ENCODE measurements at places on chromosomes 6 and 20.

GRCh38 chr6:107763946-107764345 lies 60.2 kb downstream of the SCML4 start:
- DNase-seq: peak; percentile 64

DNA sequence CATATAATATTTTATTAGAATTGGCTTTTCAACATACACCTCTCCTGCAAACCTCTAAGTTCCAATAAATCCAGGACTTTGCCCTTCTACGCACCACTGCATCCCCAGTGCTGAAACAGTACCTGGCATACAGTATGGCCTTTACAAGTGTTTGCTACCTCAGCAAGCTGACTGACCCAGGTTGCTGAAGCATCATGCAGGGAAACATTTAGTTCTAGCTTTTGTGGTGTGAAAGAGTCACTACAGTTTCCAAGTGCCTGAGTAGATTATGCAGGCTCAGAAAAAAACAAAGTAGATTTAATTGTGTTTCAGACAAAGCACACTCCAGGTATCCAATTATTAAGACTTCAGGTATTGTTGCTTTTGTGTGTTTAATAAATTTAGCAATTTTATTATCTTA lies 614.2 kb upstream of the NRSN1 start:
- no peak for DNase-seq

DNA sequence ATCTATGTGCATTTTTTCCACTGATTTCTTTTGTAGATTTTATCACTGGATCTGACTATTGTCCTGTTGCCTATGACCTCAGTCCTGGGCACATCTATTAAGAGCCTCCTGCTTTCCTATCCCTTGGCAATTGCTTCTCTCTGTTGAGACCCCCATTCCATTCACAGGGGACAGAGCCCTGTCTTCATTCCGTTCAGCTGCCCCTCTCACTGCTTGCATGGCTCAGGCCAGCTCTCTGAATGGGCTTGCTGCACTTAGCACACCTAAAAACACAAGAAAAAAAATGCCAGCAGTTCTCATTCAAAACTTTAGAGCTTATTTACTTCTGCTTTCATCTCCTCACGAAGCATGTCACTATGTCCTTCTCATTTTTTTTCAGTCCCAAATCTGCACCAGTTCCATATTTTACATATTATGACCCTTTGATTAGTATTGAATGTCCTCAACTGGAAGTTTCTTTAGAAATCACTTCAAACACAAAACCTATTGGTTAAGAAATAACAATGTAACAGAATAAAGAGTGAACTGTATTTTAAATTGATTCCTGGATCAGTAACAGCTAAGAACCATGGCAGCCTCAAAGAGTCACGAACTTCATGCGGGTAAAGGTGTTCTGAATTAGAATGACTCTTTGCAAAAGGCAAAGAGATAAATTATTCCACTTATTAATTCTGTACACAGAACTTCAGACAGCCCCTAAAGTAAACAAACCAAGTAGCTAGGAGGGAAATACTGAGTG lies 616.5 kb downstream of the C6orf118 start:
- no peak for DNase-seq

DNA sequence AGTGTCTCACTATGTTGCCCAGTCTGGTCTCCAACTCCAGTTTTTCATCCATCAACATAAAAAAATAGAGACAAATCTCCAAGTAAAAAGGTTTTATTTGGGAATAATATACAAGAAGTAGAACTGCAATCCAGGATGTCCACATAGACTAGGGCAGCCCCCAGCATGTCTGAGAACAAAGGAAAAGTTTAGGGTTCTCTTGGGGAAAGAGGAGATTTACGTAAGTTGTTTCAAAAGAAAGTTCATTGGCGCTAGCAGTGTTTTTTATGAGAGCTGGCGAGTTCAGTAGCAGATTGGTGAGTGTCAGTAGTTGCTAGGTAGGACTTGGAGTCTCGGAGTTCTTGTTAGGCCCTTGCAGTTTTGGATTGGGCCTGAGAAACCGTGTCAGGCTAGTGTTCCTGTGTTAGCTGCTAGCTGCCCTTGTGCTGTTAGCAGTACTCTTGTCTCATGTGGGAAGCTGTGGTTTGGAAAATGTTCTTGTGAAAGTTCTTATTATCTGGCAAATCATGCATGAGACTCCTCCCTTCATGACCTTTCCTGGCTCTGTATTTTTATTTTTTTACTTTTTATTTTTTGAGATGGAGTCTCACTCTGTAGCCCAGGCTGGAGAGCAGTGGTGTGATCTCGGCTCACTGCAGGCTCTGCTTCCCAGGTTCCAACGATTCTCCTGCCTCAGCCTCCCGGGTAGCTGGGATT lies 24.7 kb downstream of the TTLL9 start:
- DNase-seq: peak; percentile 25

GRCh38 chr6:37381579-37381978 lies 27.8 kb downstream of the RNF8 start:
- DNase-seq: peak; percentile 31

GRCh38 chr6:43454696-43455530 lies 435 bp downstream of the DLK2 start:
- DNase-seq: no peak

DNA sequence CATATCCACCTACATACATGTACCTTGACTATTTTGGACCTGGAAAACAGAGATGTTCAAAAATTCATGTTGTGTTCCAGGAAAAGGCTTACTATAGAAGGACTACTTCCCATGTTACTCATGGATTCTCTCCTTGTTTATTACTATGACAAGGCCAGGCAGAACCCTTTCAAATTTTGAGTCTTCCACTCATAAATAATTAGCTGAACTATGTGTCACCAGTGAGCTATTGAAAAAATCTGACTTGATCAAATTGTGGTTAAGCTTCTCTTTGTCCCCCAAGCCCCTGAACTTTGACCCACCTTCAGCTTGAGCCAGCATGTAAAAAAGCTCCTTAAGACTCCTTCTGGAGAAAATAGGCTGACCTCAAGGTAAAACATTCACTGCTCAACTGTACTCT lies 1142.8 kb upstream of the EYS start:
- DNase-seq: no peak

DNA sequence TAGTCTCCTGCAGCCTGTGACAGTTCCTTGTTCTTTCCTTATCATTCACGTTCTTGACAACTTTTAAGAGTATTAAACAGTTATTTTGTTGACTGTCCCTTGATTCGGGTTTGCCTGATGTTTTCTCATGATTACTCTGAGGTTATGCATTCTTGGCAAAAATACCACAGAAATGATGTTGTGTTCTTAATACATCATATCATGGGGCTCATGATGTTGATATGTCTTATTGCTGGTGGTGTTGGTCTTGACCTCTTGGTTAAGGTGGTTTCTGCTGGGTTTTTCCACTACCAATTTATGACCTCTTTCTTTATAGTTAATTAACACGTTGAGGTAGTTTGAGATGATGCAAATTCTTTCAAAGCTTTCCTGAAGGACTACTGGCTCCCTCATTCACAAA lies 59.1 kb downstream of the ZHX3 start:
- peak; percentile 20 for DNase-seq

DNA sequence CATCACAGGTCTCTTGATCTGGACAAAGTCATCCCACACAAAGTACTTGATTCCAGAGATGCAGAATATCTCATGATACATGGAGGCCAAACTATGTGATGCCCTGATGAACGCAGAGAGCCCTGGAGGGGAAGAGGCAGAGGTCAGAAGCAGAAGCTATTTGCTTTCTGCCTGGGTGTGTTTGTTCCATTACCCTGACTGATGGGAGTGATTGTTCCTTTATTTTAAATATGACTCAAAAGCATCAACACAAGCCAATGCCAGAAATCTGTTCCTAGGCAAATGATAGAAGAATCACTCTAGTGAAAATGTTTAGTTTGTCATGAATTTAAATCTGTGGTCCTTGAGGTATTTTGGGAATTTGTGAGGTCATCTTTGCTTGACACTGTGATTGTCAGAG lies 54.7 kb upstream of the GGTLC1 start:
- DNase-seq: no peak

GRCh38 chr6:166461821-166462460 lies 79.2 kb upstream of the MPC1 start:
- DNase-seq: no peak

GRCh38 chr20:20824924-20825584 lies 112.6 kb upstream of the RALGAPA2 start:
- peak; percentile 11 for DNase-seq

DNA sequence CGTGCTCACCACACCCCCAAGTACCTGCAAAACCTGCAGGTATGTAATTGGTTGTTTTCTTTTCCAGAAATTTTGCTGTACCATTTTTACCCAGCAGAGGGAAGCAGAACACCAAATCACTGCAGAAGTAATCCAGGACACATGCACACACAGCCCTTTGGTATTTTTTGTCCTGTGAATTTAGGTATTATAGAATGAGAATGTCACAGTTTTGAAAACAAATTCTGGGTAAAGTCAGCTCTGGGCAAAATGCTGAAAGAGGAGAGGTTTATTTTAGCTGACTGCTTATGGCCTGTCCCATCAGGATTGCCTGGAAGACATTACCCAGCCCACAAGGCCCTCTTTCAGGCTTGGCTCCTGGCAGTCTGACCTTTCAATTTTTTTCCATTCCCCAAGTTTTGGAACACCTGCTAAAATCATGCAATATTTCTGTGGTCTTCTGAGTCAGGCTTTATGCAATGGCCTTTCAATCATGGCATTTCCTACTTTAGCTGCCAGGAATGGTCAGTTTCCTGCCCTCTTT lies 3.5 kb upstream of the EFHC1 start:
- peak; percentile 59 for DNase-seq

- DNase-seq: no peak
Measured at GRCh38 chr20:47361057-47361915, 4.8 kb upstream of the ZMYND8 start.

DNA sequence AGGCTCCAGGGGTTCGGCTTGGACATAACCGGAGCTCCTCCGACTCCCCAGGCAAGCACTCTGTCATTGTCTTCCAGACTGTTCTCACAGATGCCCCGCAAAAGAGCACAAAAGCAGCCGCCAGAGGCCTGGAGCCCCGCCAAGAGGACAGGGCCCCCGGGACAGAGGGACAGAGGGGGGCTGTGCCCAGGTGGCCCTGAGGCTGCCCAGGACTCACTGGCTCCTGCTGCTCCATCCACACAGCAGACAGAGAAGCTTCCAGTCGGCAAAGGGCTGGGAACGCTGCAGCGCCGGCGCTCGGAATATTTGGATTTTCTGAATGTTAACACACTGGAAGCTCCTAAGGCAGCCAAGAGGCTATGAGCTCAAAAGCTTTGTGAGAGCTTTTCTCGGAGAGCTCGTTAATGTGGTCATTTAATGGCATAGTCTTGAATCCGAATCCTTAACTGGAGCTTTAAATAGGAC lies 68.0 kb upstream of the QKI start:
- DNase-seq: no peak

DNA sequence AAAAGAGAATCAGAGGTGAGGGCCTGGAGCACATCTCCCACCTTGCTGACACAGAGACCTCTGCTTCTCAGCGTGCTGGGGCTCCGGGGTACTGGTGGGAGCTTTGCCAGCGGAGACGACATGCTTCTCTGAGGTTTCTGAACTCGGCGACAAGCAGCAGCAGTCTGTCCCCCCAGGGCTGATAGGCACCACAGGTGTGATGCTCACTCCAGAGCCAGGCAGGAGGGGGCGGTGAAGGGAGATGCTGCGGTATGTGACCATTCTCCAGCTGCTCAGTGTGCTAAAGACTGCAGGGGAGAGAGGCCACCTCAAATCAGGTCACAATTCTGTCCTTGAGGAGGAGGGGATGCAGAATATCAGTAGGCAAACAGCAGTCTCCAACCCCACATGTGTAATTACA lies 219.9 kb downstream of the ALDH8A1 start:
- DNase-seq: no peak

DNA sequence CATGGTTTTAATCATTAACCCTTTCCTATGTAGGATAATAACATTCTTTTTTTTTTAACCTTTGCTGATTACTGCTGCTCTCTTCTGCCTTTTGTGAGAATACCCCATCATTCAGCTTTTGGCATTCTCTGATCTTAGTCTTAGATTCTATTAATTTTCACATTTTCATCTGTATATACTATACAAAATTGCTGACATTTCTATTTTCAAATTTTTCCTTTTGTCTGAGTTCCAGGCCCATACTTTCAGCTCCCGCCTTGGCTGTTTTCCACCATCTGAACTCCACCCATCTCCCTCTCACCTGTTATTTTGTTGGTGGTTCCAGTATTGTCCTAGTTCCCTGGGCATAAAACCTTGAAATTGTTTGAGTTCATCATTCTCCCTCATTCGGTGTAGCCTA lies 59.2 kb downstream of the PKIB start:
- no peak for DNase-seq

DNA sequence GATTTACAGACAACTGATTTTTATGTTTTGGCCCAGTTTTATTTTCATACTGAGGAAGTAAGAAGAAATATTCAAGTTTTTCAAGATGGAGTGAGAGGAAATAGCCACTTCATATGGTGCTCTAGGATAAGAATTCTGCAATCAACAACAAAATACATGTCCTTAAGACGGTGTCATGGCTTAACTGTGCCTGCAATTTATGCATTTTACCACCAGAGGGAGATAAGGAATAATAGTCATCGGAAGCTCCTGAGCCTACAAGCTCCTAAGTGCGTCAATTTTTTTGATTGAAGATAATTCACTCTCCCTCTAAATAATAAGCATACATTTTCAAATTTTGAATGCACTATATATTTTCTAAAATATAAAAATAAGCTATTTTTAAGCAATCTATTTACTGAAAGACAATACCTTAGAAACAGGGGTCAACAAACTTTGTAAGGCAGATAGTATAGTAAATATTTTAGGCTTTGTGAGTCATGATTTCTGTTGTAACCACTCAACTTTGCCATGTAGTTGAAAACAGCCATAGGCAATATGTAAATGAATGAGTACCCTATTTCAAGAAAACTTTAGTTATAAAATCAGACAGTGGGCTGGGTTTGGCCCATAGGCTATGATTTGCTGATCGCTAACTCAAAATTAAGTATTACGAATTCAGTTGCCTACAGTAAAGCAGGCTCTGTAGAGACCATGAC lies 230.9 kb upstream of the DTNBP1 start:
- DNase-seq: peak; percentile 29

- DNase-seq: no peak
Measured at GRCh38 chr6:168303982-168304751, 15.4 kb downstream of the DACT2 start.

GRCh38 chr6:70638468-70638867 lies 29.2 kb upstream of the SMAP1 start:
- DNase-seq: no peak

DNA sequence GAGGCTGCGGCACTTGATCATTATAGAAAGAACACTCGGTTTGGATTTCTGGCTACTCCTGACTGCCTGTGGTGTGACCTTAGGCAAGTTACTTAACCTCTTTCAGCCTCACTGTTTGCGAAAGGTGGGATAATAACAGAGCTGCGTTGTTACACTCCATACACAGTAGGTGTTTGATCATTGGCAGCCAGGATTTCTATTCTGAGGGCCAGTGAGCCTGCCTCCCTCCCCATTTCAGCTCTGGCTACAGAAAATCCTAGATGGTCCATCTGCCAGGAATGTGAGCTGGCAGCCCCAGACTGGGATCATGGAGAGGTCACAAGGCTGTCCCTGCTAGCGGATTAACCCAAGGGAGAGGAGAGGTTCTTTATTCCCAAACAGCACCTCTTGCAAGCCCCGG lies 2.7 kb downstream of the KCNB1 start:
- DNase-seq: no peak

DNA sequence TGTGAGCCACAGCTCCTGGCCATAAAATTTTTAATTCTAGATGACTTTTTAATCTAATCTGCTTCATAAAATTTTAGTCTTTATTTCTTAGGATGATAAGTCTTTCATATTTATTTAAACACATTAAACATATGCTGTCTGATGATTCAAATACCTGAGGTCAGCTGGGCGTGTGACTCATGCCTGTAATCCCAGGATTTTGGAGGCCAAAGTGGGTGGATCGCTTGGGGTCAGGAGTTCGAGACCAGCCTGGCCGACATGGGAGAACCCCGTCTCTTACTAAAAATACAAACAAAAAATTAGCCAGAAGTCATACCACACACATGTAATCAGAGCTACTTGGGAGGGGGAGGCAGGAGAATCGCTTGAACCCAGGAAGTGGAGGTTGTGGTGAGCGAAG lies 53.1 kb downstream of the RBM24 start:
- peak; percentile 45 for DNase-seq
